ENCODE measurements at places on chromosomes 12 and 14.

- DNase-seq: no peak
Measured at GRCh38 chr14:34792598-34792997, 78.2 kb upstream of the CFL2 start.

DNA sequence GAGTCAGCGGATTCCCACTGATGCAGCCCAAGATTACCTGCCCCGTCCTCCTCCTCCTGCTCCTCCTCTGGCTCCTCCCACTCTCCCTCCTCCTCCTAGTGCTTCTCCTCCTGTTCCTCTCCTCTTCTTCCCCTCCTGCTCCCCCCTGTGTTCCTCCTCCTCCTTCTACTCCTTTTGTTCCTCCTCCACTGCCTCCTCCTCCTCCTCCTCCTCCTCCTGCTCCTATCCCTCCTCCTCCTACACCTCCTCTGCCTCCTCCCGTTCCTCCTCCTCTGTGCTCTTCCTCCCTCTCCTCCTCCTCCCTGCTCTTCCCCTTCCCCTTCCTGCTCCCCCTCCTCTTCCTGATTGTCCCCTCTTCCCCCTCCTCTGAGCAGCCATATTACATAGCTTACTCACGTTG is 141.3 kb downstream of the CACNA1C start:
- no peak for DNase-seq

GRCh38 chr12:122942637-122943036 is 23.6 kb downstream of the ABCB9 start:
- no peak for DNase-seq

DNA sequence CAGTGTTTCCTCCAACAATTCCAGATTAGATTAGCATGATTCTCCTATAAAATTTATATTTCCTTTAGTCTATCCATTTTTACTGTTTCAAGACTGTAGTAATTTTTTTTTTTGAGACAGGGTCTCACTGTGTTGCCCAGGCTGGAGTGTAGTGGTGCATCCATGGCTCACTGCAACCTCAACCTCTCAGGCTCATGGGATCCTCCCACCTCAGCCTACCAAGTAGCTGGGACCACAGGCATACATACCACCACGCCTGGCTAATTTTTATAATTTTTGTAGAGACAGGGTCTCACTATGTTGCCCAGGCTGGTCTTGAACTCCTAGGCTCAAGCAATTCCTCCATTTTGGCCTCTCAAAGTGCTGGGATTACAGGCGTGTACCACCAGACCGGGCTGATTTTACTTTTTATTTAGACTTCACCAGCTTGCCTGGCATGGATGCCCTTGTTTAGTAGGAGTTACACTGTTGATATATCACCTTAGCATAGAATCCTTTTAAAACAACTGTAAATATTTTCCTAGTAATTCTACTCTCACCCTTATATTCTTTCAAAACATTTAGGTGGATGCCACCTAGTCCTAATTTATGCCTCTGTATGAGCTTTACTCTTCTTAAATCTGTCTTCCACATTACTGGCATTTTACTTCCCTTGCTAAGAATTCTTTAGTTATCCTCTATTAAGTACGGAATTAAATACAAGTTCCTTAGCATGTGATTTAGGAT is 55.8 kb upstream of the LIMA1 start:
- no peak for DNase-seq

- DNase-seq: no peak
Measured at GRCh38 chr12:68890701-68891113, 42.3 kb downstream of the CPM start.

DNA sequence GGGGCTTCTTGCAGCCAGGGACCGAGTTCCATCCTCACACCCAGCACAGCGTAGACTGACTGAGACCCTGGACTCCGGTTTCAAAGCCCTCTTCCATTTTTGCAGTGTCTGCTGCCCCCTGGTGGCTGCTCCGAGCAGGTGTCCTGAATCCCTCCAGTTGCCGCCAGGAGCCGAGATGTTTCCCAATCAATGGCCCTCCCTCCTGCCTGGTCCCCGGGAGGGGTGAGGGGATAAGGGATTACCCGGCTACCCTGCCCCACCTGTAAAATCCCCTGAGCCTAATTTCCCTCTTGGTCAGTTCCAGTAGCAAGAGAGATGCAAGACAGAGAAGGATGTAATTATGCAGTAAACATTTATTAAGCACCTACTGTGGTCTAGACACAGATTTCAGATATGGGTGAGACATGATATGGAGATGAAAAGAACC is 55.0 kb downstream of the PHETA1 start:
- peak; percentile 94 for DNase-seq

GRCh38 chr12:60148109-60148508 is 552.3 kb downstream of the SLC16A7 start:
- no peak for DNase-seq

GRCh38 chr14:59595071-59595470 is 18.5 kb upstream of the CCDC175 start:
- DNase-seq: no peak

DNA sequence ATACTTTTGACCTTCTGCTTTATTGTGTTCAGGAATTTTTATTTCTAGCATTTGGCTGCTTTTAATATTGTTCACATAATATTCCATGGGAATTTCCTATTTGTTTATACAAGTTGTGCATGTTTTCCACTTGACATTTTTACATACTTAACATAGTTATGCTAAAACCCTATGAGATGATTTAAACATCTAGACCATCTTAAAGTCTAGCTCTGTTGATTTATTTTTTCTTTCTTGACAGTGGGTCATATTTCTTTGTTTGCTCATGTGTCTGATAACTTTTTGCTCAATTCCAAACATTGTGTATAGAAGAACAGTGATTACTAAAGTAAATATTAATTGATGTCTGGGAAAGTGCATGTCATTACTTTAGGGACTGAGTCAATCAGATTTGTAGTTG is 202.1 kb upstream of the PDZRN4 start:
- DNase-seq: no peak

DNA sequence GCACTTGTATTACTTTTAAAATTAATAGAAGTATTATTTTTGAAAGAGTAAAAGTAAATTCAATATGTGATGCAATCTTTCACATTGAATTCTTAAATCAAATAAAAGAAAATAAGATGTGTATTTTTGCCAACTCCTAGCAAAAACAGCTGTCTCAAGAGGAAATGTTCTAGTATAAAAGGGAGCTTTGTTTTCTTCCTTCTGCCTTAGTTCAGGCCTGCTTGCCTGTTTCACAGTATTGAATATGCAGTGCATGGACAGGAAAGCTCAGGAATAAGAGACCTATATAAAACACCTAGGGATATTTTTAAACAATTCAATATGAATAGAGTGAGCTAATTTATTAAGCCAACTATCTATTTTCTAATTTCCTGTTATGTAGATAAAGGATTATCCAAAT is 294.8 kb upstream of the G2E3 start:
- DNase-seq: no peak

All from ecto neural progenitor cell (in vitro differentiated cells).